Keratinocyte (primary cell): ENCODE measurements at places on chromosomes 16 and 17.

DNA sequence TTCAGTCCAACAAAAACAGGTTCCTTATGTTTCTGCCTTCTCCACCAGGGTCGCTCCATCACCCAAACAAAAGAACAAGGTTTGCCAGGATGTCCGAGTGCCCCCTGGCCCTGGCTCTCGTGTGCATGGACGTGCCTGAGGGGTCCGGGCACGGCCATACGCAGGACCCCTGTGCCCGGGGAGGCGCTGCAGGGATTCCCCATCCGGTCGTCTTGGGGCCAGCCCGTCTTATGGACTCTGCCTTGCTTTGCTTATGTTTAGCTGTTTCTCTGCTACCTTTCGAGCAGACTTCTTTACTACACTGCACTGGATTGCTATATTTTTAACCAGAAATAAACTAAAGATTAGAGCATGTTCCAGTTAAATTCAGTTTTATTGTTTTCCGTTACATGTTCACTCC is 68.0 kb downstream of the KLHDC4 start:
- DNase-seq, result no peak

GRCh38 chr17:68527314-68527713 is 15.1 kb downstream of the PRKAR1A start:
- no peak for DNase-seq

- no peak for DNase-seq
Observed at GRCh38 chr16:81237942-81238295, 570 bp upstream of the BCO1 start.

DNA sequence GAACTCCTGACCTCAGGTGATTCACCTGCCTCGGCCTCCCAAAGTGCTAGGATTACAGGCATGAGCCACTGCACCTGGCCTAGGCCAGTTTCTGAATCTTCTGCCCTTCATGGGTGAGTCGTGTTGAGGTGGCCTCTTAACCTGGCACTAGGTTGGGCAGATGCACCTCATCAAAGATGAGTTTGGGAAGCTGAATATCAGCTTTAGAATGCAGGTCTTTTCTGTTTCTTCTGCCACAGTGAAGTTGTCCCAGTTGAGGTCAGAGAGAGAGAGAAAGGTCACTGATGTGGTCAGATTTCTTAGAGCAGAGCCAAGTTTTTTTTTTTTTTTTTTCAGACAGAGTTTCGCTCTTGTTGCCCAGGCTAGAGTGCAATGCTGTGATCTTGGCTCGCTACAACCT is 111.3 kb upstream of the WSCD1 start:
- no peak for DNase-seq

DNA sequence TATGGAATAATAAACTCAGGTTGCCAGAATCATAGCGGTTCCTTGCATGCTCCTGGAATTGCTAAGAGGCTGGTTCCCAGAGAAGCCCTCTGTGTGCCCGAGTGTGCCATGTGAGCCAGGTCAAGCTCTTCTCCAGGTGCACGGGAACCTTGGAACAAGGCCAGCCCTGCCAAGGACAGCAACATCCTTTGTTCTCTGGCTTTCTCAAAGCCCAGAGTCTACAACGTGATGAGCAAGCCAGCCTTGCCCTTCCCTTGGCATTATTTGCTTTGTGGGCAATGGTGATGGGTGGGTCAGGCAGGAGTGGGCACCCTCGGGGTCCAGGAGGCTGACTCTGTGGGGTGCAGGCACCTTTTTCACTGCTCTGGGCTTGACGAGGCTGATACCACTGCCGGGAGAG is 14.2 kb upstream of the SEC14L1 start:
- no peak for DNase-seq

DNA sequence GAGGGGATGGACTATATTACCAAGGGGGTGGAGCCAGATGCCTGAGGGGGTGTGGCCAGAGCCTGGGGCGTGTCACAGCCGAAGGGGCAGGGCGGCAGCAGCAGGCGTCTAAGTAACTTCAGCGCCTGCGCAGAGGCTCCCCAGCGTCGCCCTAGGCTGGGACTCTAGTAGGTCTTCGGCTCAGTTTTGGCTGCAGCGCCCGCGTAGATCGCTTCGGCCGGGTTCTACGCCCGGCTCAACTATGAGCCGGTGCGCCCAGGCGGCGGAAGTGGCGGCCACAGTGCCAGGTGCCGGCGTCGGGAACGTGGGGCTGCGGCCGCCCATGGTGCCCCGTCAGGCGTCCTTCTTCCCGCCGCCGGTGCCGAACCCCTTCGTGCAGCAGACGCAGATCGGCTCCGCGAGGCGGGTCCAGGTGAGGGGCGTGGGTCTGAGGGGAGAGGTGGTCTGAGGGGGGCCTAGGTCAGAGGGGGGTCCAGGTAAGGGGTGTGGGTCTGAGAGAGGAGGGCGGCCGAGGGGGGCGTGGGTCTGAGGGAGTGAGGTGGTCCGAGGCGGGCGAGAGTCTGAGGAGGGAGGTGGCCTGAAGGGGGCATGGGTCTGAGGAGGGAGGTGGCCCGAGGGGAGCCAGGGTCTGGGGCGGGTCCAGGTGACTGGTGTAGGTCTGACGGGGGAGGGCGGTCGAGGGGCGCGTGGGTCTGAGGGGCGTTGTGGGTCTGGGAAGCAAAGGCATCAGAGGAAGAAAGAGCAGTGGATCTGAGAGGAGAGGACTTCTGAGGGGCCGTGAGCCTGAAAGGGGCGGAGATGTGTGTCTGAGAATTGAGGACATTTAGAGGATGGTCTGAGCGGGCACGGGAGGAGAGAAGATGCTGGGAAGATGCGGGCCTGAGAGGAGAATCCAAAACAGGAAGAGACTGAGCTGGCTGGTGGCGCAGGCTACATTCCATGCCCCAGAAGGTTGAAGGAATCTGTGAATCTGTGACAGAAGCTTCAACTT is at the start of gene LPCAT2:
LPCAT2 (plus strand) TSS at position 132 of the 991 bp plus-strand sequence; CDS start at position 242, 110 bp downstream.
- DNase-seq, result no peak
